ENCODE measurements at places on chromosomes 6 and 20.

DNA sequence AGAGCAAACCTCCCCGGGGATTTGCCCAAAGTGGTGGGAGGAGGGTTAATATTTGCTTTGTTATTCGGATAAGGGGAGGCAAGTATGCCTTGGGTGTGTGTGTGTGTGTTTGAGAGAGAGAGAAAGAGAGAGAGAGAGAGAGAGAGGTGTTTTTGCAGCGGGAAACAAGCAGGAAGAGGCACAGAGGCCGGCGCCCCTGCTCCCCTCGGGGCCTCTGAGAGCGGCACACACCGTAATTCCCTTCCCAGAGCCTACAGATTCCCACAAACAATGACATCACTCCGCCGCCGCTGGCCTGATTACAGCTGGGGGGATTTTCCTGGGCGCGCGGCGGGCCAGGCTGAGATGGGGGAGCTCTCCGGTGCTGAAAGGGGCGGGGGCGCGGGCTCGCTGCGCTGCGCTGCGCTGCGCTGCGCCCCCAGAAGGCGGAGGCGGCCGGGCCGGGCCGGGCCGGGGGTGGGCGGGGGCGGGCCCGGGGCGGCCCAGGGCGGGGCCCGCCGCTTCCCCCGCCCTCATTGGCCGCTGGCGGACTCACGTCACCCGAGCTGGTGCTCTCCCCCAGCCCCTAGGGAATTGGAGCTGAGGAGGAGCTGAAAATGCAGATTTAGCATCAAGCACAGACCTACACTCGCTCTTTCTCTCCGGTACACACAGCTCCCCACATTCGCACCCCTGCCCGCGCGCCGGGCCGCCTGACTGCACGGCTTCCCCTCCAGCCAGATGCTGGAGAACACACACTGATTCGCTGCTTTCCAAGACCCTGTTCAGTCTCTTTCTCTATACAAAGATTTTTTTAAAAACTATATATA, at the start of gene PCSK2:
Gene PCSK2, plus strand, starts transcription at position 631 of the 809 bp plus-strand sequence. CDS start 266 bp downstream, outside the sequence.
- peak; percentile 90 for DNase-seq

- DNase-seq: peak; percentile 69
Observed at GRCh38 chr20:63738687-63739129, 868 bp upstream of the SLC2A4RG start.

DNA sequence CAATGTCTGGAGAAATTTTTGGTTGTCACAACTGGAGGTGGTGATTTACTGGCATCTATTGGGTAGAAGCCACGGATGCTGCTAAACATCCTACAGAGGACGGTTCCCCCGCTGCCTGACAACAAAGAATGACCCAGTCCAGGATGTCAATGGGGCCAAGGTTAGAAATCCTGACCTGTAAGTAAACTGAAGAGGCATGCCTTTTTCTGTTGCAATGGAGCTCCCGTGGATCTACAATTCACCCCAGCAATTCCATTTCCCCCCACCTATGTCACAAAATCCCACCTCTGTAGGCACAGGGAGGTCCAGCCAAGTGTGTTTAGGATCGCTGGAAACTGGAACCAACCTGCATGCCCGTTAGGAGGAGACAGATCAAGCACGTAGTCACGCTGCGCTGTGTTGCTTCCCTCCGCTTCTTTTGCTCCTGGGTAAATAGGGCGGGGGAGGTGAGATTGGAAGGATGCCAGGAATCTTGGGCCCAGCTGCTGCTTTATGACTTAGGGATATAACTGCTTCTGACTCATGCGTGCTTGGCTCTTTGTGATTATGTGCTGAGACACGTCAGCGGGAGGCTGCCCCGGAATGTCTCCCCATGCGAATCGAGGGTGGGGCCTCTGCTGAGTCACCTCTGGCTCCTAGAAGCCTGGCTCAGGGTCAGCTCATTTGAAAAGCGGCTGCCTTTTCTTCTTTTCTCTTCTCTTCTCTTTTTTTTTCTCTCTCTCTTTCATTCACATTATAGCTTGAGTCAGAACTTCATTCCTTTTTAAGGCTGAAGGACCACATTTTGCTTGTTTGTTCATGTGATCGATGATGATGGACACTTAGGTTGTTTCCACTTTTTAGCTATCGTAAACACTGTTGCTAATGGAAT, 12.4 kb upstream of the PEDS1 start:
- DNase-seq: peak; percentile 98

DNA sequence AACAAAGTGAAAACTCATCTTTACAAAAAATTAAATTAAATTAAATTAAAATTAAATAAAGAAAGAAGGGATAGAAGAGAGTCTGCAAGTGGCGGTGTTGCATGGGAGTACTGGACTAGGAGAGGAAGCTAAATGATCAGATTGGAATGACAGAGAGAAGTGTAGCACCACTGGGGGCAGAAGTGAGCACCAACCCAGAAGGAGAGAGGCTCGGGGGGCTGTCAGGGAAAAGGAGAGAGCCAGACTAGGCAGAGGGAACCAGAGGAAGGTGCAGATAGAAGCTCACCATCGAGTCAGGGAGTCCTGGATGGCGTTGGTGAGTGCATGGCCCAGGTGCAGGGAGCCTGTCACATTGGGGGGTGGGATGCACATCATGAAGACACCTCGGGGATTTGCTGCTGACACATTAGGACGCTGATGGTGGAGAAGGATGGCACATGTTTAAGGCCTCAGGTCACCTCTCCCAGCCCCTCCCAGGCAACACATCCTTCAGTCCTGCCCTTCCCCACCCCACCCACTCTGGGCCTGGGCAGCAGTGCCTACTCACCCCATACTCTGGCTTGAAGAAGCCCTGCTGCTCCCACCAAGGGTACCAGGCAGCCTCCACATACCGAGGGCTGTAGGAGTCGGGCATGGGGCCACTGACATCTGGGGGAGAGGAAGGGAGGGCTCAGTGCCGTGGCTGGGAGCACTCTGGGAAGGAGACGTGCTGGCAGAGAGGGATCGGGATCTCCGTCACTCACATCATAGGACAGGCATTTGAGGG, 4.0 kb downstream of the VARS1 start:
- DNase-seq: peak; percentile 71

DNA sequence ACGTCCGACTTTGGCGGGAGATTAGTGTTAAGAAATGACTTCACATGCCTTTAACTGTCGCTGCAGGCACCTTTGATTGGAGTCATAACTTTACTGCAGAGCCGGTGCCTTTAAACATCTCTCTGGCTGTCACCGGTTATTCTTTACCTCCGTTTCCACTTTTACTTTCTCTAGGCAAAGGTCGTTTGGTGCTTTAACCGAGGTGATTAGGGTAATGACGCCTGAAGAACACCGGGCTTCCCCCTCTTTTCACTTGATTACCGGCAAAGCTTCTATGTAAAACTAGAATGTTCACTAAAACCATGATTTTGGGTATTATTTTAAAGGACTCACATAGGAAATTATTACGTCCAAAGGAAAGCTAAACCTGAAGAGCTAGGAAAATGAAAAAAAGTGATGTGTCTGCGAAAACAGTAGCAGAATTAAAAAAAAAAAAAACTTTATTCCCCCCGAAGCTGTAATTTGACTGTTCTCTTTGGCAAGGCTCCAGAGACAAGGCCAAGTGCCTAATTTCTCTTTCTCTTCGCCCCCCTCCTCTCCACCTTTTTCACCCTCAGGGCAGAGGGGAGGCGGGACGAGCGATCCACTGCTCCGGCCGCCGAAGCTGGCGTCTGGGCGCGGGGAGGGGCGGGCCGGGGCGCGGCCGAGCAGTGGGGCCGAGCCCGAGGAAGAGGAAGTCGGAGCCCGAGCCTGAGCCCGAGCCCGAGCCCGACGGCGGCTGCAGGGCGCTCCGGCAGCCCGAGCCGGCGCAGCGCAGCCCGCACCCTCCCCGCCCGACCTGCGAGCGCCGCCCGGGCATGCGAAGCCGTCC, at the start of gene PLEKHG1:
Gene PLEKHG1, plus strand, starts transcription at position 687 of the 811 bp plus-strand sequence. CDS start 133,797 bp downstream, outside the sequence.
- no peak for DNase-seq

DNA sequence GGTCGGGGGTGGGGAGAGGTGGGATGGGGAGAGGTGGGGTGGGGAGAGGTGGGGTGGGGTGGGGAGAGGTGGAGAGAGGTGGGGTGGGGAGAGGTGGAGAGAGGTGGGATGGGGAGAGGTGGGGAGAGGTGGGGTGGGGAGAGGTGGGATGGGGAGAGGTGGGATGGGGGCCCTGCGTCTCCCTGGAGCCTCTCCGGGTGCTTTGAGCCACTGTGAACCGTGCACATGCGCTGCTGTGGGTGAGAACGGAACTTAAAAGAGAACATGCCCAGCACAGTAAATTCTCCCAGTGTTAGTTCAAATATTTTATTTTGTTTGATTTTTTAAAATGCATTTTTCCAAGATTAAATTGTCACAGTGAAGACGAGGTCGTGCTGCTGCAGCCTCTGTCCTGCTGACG, 16.7 kb downstream of the SS18L1 start:
- DNase-seq: no peak

- DNase-seq: no peak
Observed at GRCh38 chr6:7823552-7823951, 87.0 kb downstream of the TXNDC5 start.

DNA sequence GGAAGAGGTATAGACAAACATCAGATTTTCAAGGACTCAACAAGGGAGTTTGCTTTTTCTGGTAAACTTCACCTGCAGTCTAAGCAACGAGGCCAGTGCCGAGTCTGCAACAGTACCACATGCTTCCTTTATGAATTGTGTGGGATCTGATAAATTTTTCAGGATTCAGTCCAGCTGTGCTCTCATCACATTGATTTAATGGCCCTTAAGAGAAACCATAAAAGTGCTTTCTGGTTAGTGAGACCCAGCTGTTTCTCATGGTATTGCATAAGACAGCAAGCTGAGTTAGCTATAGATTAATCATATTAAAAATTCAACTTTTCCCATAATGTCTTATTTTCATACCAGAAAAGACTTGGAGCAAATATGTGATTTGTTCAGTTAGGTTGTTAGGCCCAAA, 291.4 kb downstream of the CENPW start:
- peak; percentile 4 for DNase-seq

GRCh38 chr6:90885611-90886056, 298.8 kb upstream of the MAP3K7 start:
- DNase-seq: no peak

DNA sequence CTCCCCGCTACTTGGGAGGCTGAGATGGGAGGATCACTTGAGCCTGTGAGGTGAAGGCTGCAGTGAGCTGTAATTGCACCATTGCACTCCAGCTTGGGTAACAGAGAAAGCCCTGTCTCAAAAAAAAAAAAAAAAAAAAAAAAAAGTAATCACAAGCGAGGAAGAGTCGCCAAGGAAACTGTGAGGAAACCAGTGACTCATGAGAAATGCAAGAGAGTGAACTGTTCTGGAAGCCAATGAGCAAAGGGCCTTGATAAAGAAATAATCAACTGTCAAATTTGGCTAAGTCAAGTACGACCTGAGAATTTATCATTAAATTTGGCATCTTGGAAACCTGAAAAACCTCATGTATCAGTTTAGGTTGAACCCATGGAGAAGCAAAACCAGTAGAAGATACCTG, 16.1 kb upstream of the LAMP5 start:
- DNase-seq: no peak

- no peak for DNase-seq
Observed at GRCh38 chr20:43752051-43752360, 25.2 kb upstream of the GTSF1L start.

DNA sequence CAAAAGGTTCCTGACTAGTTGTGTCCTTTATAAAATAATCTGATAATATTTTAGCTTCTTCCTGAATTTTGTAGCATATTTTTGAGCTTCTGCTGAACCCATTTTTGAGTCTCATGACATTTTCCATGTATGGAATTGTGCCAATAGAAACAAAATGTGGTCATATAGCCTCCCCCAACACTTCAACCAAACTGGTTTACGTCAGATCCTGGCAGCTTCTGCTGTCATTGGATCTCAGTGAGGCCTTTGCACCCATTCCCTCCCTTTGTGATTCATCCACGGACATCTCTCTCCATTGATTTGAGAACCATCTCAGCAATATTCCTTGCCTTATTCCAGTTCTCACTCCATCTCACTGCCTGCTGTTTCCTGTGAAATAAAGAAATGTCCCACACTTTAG, 166.0 kb upstream of the PROKR2 start:
- no peak for DNase-seq

GRCh38 chr6:64889144-64889543, 817.9 kb downstream of the EYS start:
- no peak for DNase-seq

DNA sequence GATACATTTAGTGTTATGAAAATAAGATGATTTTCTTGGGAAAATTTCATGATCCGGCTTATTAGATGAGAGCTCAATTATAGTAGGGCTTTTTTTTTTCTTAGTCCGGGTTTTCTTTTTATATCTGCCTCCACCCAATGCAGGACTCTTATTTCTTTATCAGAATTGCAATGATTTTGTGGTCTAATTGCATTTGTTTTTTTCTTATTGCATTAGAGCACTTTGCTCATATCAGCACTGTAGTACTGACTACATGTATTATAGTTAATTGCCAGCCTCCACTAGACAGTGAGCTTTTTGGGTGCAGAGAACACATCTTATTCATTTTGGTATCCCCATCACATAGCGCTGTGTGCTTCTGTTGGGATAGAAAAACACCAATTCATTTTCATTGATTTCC, 50.0 kb downstream of the FBXO5 start:
- DNase-seq: peak; percentile 59

DNA sequence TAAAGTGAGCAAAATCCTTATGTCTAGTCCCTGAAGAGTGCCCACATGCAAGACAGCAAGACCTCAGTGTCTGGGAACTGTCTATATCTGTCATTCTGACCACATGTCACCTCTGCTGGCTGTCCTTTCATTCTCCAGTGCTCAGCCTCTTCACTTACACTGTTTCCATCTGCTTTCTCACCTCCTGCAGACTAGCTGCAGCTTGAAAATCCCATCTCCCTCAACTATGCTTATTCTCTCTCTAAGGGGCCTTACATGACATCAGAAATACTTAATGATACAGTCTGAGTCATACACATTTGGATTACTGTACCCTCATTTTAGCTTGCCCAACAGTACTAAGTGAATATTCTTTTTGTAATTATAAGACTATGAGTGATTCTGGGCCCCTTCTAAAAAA, 587.8 kb downstream of the EPM2A start:
- peak; percentile 70 for DNase-seq

- no peak for DNase-seq
Observed at GRCh38 chr20:17932396-17932795, 36.2 kb downstream of the SNX5 start.

DNA sequence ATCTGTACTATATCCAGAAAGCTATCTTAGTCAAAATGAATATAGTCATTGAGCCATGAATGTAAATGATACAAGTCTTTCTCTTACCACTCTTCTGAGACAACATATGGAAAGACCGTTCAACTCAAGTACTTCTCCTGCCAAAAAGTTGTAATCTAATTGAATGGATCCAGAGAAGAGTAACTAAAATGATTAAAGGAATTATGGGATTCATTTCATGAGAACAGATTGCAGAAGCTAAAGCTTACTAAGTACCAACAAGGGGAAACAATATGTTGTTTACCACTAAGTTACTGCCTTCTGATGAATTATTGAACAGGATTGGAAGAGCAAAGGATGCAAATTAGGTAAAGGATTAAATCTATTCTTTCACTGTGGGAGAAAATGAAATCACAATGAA, 2.0 kb upstream of the LGSN start:
- DNase-seq: no peak

- no peak for DNase-seq
Observed at GRCh38 chr20:33291830-33292355, 8.9 kb downstream of the BPIFB1 start.

DNA sequence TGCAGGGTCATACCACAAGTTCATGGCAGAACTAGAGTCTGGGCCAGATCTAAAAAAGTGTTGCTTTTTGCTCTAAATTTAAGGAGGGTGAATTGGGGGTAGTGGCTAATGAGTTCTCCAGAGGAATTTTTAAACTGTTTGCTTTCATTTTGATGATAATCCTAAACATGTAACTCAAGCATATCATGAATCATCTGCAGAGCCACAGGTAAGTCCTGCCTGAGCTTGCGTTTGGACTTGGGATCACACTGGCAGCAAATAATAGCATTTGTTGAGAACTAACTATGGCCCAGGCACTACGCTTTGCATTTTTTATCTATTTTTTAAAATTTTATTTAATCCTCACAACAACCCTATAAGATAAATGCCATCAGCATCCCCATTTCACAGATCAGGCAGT, 27.4 kb downstream of the FAM110A start:
- DNase-seq: no peak

Measured in SK-N-DZ (cell line).